ENCODE measurements at places on chromosomes 6 and 20.

- DNase-seq = no peak
Measured at GRCh38 chr6:34095136-34095505, 50.8 kb downstream of the GRM4 start.

- no peak for DNase-seq
Measured at GRCh38 chr6:89122625-89123024, 4.8 kb upstream of the SRSF12 start.

- no peak for DNase-seq
Measured at GRCh38 chr6:169930799-169931198, 179.4 kb downstream of the ERMARD start.

DNA sequence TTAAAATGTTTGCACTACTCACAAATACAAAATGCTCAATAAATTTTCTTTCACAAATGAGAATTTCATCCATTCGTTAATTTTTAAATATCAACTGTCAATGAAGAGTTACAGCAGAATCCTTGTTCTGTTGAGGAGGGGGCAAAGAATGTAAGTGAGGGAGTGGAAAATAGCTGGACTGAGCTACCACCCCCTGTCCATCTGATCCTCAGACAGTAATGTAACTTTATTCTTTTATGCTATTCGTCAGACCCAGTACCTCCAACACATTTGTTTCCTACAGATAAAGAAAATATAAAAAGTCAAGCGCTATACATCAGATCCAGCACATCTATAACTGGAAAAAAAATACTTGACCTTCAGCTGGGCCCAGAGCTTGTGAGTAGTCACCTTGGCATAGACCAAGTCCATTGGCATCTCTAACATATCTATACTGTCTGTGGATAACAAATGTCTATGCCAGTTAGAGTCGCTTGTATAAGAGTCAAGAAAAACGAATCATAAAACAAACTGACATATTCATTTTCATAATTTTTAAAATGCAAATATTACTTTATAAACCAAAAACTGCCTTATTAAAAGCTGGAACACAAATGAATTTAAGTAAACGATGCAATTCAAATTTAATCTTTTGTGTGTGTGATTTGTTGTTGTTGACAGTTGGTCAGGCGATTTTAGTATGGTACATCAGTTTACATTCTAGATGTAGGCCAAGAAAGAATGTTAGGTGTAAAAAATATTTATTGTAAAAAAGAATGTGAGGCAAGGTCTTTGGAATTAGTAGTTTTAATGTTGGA lies 57.2 kb upstream of the HFE start:
- no peak for DNase-seq

- no peak for DNase-seq
Measured at GRCh38 chr6:116010386-116010785, 50.3 kb downstream of the FRK start.

DNA sequence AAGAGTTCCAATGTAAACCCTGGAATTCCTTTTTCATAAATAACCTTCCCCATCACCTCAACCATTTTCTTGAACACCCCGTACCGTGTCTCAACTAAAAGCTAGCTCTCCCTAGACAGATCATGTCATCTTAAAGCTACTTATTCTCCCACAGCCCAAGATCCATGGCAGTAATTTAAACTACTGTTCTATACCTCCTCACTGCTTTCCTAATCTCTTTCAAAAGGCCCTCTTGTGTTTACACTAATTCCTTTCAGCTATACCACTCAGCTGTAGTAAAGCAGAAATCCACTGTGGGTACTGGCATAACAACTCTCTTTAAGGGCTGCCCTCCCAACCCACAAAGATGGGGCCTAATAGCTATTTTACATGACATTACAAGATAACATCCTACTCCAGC lies 67.5 kb downstream of the RNGTT start:
- DNase-seq = no peak

GRCh38 chr6:164825386-164825785 lies 484.0 kb downstream of the C6orf118 start:
- no peak for DNase-seq

GRCh38 chr6:20203561-20204511 lies 8.4 kb downstream of the MBOAT1 start:
- DNase-seq = no peak

- DNase-seq = no peak
Measured at GRCh38 chr6:109284675-109285074, 97.6 kb downstream of the CD164 start.

DNA sequence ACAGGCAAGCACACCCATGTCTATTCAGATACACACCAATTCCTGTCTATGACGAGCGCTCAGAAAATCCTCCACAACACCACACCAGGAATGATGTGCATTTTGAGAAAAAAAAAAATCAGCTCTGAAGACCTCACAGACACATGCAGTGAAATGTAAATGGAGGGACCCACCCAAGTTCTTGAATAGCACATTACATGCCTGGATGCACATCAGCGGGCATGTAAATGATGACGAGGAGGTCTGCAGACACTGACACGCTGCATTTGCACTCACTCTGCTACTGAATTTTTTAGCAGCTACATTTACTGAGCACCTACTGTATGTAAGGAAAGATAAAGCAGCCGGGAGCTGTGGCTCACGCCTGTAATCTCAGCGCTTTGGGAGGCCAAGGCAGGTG lies 14.7 kb downstream of the NRSN2 start:
- no peak for DNase-seq

- DNase-seq = no peak
Measured at GRCh38 chr6:134593442-134593841, 275.5 kb upstream of the SGK1 start.

GRCh38 chr20:3875378-3875974 lies 13.7 kb upstream of the PANK2 start:
- no peak for DNase-seq

DNA sequence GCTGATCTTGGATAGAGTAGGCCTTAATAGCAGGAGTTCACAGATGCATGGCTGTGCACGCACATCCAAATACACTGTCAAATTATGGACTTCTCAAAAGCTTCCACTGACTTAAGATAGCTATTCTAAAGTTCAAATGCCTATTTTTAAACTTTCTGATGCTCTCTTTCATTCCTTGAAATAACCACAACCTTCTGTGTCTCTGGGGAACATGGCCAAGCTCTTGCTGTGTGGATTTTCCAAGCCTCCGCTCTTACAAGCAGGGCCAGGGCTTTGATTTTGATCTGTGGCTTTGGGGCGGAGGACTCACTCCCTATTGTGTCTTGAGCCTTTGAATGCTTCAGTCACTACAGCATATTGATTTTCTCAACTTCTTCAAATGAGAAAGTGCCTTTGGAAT lies 35.7 kb upstream of the SNRPB2 start:
- DNase-seq = no peak

DNA sequence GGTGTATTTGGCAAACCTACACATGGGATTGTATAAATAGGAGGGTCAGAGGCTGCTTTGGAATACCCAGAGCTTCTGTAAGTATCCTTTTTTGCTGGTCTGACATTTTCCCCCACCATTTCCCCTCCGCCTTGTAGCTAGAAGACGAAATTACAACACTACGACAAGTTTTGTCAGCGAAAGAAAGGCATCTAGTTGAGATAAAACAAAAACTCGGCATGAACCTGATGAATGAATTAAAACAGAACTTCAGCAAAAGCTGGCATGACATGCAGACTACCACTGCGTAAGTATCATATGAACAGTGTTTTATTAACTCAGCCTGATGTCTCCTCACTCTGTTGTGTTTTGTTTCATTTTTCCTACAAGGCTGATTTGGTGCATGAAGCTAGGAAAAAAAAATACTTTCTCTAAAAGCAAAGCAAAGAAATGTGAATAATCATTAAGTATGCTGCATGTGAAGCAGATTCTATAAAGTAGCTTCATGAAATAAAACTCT lies 72.7 kb downstream of the HDDC2 start:
- no peak for DNase-seq

GRCh38 chr20:57888591-57888990 lies 178.8 kb upstream of the PMEPA1 start:
- no peak for DNase-seq

DNA sequence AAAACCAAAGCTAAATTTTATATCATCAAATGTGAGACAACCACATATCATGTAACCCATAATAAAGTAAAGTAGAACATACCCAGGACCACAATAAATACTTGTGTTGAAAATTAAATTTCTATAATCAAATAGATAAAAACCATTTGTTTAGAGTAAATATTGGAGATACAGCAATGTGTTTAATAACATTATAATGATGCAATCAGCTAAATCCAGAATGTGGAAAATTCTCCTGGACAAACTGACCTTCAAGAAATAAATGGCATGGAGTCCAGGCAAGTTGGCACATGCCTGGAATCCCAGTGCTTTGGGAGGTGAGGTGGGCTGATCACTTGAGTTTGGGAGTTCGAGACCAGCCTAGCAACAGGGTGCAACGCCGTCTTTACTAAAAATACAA lies 84.0 kb downstream of the GPX5 start:
- DNase-seq = no peak

DNA sequence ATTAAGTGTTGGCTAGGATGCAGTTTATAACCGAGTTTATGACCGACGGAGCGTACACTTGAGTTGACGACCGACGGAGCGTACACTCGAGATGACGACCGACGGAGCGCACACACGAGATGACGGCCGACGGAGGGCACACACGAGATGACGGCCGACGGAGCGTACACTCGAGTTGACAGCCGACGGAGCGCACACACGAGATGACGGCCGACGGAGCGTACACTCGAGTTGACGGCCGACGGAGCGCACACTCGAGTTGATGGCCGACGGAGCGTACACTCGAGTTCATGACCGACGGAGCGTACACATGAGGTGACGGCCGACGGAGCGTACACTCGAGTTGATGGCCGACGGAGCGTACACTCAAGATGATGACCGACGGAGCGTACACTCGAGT lies 119.8 kb downstream of the HUS1B start:
- no peak for DNase-seq

- no peak for DNase-seq
Measured at GRCh38 chr6:149405823-149406765, 6.0 kb downstream of the SUMO4 start.

DNA sequence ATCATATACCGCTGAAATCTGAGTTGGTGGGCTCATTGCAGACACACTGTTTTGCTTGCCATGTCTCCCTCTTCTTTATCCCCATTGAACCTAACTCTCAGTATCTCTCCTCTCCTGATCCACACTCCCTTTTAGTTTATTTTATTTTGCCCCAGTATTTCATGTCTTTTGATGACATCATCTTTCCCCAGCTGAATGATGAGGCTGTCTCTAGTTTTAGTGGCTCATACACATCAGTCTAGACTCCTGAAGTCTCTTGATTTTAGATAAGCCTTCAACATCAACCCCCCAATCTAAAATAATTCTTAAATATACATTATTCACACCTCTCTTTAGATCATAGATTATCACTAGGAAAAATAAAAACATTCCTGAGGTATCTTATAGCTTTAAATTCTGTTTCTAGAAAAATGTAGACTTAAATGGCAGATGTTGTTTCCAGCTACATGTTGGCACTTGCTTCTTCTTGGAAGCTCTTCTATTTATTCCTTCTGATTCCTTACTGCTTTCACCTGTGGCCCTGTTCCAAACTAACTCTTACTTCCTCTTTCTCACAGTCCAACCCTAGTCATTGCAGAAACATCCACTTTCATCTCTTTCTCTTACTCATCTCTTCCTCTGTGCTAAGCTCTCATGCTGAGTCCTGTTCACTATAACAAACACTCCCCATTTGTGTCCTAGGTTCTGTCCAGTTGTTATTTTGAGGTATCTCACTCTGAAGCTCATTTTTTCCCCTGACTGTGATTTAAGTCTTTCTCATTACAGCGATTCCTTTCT lies 191.9 kb upstream of the SLC35B3 start:
- no peak for DNase-seq

- no peak for DNase-seq
Measured at GRCh38 chr20:49935746-49936152, 448 bp upstream of the RNF114 start.

GRCh38 chr20:9989066-9989724 lies 45.6 kb upstream of the ANKEF1 start:
- no peak for DNase-seq

DNA sequence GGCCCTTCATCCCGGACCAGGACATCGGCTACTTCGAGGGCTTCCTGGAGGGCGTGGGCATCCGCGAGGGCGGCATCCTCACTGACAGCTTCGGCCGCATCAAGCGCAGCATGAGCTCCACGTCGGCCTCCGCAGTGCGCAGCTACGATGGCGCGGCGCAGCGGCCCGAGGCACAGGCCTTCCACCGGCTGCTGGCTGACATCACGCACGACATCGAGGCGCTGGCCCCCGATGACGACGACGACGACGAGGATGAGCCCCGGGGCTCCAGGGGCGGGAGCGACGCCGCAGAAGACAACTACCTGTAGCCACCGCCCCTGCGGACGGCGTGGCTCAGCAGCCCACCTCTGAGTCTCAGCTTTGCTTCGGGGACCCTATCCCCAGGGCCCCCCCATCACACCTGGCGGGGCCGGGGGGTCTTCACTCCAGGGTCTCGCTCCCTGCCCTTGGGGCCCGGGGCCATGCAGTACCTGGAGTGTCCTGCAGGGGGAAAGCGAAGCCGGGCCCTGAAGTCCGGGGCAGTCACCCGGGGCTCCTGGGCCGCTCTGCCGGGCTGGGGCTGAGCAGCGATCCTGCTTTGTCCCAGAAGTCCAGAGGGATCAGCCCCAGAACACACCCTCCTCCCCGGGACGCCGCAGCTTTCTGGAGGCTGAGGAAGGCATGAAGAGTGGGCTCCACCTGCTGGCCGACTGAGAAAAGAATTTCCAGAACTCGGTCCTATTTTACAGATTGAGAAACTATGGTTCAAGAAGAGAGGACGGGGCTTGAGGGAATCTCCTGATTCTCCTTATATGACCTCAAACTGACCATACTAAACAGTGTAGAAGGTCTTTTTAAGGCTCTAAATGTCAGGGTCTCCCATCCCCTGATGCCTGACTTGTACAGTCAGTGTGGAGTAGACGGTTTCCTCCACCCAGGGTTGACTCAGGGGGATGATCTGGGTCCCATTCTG lies 20.8 kb upstream of the HCK start:
- DNase-seq = peak; percentile 35

- DNase-seq = no peak
Measured at GRCh38 chr20:54290636-54291035, 82.7 kb downstream of the PFDN4 start.

GRCh38 chr6:79954849-79955248 lies 7.5 kb upstream of the ELOVL4 start:
- no peak for DNase-seq

- DNase-seq = no peak
Measured at GRCh38 chr6:151044465-151045441, 179.3 kb downstream of the MTHFD1L start.

DNA sequence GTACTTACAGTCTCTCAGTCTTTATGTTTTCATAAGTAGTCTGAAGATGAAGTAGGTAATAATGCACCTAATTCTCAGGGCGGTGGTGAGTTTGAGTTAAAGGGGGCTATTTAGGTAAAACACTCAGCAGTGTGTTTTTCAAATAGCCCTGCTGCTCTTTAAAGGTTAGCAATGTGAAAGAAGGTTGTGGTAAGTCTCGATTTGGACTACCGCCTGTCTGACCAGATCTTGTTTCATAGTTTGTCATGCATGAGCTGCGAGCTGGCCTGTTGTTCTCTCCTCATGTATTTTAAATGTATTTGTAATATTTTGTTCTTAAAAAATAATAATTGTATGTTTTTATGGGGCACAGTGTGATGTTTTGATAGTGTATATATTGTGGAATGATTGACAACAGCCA lies 340.2 kb downstream of the DHX35 start:
- DNase-seq = no peak

GRCh38 chr20:36425166-36425565 lies 116.2 kb upstream of the MYL9 start:
- DNase-seq = no peak

All from T follicular helper cell (primary cell).